ENCODE measurements at places on chromosomes 2 and 18.
A peak's percentile ranks its signal among the peaks of the same experiment; 100 is the strongest.

- no peak for DNase-seq
Measured at GRCh38 chr2:173770947-173771678, 194.1 kb downstream of the SP3 start.

DNA sequence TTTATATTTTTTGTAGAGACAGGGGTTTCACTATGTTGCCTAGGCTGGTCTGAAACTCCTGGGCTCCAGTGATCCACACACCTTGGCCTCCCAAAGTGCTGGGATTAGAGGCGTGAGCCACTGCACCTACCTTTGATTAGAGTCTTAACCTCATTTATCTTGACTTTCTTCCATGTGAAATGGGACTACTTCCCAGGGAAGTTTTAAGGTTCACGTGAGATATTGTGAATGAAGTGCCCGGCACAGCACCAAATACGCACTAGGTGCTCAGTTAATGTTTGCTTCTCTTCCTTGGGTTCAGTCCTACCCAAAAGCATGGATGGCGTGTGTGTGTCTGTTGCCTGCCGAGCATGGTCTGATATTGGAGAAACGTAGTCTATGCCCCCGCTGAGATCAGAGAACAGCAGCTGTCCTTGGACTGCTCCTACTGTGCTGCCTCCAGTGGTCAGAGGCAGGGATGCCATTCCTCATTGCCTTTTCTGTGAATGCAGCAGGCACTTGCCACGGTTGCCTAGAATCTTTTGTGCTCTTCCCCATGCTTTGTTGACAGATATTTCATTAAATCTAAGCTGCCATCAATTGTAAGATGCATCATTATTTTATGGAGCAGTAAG is 12.3 kb upstream of the TFCP2L1 start:
- peak; percentile 4 for DNase-seq

- no peak for DNase-seq
Measured at GRCh38 chr18:78543201-78543725, 436.4 kb upstream of the SALL3 start.

DNA sequence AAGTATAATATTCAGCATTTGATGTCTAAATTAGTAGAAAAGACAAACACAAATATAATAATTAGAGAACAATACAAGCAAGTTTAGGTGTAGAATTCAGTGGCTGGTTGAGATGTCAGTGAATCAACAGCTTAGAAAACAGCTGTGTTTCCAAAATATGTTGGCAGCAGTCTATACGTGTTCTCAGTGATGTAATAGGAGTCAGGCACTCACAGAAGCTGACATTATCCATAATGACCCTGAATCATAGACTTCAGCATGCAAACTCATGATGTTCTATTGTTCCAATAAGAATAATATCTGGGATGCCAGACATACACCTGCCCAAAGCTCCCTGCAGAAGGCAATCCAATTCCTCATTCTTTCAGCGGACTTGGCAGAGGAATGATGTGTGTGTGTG is 164.7 kb downstream of the SLC8A1 start:
- no peak for DNase-seq

DNA sequence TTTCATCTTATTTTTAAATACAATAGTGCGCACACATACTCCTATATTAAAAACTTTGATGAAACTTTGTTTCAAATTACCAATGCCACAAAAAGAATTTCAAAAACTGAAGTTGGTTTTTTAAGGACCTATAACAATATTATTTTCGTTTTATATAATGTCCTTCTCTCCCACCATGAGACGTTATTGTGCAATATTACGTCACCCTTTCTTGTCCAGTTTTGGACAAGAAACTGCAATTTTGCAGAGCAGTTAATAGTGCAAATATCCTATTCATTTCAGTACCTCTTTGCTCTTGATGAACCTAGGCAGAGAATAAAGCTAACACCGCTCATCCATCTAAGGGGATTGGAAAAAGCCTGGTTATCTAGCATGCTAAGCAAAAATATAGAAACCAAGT is 9.7 kb upstream of the ZNF516 start:
- DNase-seq = peak; percentile 30

DNA sequence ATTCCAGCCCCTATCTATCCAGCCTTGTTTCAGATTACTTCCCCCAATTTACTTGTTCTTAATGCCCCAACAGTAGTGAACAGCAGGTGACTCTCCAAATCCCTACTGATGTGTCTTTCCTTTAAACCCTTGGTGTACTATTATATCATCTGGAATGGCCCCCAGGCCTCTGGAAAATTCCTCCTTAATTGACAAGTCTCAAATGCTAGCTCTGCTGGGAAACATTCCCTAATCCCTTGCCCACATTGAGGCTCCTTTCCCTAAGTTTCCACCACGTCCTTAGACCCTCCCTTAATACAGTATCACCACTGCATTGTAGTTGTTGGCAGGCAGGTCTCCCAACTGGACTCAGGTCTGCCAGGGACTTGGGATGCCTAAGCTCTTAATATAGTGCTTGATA is 41.0 kb downstream of the MYO3B start:
- no peak for DNase-seq

DNA sequence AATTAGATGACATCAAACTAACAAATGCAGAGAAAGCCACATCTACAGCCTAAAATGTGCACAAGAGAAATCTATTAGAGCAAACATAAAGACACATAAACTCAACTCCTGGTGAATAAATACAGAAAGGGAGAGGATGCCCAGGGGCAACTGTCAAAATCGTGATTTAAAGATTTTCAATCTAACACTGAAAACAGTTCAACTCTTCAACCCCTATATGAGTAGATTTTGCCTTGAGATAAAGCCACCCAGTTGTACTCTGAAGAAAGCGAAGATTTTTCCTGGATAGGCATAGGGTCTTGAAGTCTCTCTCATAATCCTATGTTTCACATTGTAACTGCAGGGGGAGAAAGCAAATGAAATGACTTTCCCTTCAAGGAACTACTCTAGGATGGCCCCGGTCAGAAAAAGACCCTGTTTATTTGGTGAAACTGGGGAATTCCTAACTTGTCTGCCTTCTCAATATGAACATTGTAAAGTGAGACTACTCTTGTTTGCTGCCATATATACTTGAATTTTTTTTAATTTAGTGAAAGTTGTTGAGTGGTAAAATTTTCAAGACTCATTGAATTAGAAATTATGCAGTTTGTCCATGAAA is 226.7 kb downstream of the ERBB4 start:
- no peak for DNase-seq

- no peak for DNase-seq
Measured at GRCh38 chr2:96787411-96787810, 26.7 kb downstream of the CNNM4 start.

- DNase-seq = no peak
Measured at GRCh38 chr2:88885679-88886416, 194.4 kb downstream of the RPIA start.

DNA sequence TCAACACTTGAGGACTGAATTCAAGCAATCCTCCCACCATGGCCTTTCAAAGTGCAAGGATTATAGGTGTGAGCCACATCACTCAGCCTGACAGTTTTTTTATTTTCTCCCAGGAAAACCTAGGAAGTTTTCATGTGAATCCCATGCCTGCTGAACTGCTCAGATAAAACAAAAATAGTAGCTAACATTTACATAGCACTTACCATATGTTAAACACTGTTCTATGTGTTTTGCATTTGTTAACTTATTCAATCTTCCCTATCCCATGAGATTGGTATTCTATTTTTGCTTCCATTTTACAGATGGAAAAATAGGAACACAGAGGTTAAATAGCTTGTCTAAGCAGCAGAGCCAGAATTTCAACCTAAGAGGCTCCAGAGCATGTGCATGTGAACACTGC is 157.4 kb upstream of the KCTD1 start:
- DNase-seq = no peak

DNA sequence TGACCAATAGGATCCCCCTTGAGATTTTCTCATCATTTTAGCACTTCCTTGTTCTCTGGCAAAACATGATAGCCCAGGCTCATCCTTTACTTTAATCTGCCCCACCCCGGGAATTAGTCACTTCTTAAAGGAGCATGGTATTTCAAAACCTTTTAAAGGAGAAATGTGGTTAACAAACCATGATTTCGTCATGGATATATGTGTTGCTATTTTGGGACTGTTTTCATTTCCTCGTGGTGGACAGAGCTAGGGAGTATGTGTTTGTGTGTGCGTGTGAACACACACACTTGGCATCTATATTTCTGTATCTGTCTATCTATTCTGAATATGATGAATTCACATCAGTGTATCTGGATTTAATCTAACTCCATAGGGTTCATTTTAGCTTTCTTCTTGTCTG is 128.1 kb downstream of the BIRC6 start:
- peak; percentile 93 for DNase-seq

DNA sequence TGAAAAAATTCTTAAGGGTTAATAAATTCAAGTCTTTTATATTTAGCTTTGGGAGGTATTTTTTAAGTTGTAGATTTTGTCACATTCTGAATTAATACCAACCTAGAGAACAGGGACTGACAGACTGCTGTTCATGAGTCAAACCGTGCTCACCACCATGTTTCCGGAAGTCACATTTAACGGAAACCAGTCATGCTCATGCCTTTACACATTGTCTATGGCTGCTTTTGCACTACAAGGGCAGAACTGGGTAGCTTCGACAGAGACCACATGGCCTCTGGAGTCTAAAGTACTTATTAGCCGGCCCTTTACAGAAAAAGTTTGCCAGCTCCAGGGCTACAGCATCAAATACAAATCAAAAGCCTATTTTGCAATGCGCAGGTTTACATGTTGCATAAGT is 33.3 kb downstream of the LONRF2 start:
- no peak for DNase-seq

DNA sequence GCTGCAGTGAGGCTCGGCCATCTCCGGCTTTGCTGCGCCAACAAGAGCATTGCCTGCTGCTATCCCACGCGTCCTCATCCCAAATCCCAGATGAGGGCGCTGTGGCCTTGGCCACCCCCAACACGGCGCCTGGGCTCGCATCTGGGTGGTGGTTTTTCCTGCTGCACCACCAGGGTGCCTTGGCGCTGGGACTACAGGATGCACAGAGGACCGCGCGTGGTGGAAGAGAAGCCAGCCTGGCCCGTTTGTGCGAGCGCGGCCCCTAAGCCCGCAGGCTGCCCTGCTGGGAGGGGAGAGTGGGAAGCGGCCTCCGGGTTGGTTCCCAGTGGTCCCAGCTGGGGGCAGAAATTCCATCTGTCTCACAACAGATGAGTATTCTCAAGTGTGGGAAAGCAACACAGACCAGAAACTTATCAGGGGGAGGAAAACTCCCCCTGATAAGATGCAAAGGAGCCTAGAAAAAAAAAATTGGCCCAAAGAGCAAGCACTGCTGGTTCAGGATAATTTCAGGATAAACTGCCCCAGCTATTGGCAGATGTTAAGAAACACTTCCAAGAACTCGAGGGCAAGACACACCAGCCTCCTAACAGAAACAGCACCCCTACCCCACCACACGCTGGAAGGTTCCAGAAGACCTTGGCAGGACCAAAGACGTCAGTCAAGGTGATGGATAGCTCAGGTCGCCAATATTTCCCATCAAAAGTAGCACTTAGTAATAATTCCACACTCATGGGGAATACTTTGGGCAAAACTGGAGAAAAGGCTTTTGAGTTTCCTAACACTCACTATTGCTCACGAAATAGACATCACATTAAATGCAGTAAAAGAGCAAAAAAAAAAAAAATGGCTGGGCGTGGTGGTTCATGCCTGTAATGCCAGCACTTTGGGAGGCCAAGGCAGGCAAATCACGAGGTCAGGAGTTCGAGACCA is 152.1 kb downstream of the PXDN start:
- DNase-seq = no peak

DNA sequence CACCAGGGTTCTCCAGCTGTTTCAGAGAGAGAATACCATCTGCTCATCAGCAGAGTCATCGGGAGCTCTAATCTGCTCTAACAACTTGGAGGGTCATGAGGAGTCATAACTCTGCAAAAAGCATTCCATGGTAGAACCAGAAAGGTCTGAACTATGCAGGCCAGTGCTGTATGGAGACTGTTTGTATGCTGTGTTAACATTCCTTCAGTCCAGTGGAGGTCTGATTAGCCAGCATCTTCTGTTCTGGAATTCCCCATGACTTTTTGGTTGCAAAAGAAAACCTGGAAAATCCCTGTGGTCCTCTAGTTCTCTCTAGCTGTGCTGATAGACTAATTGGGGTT is 9.4 kb upstream of the ITGB6 start:
- DNase-seq = no peak

- no peak for DNase-seq
Measured at GRCh38 chr2:145548479-145548878, 1028.6 kb upstream of the ZEB2 start.

GRCh38 chr18:51345848-51346391 is 148.4 kb upstream of the MEX3C start:
- no peak for DNase-seq

DNA sequence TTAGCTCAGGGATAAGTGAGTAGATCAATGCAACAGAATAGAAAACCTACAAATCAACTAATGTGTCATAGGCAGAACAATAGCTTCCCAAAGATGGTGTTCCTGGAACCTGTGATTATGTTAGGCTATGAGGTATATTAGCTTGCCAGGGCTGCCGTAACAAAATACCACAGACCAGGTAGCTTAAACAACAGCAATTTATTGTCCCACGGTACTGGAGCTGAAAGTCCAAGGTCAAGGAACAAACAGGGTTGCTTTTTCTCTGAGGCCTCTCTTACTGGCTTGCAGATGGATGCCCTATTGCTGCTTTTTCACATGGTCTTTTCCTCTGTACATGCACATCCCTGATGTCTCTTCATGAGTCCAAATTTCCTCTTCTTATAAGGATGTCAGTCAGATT is 354.9 kb downstream of the TNS1 start:
- no peak for DNase-seq

DNA sequence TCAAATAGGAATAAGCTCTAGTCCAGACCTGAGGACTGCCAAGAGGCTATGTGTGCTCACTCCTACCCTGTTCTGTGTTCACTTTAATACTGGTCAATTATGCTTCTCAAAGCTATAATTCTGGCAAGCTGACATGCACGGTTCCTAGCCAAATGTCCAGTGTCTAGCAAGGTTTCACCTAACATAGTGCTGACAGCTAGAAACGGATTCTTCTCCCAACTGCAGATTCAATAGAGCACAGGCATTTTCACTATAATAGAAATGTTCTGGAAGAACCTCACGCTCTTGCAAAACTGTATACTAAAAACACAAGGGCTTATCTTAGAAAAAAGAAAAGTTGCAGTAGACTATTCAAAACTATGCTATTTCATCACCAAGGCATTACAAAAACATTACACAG is 45.1 kb downstream of the HDAC4 start:
- DNase-seq = no peak

GRCh38 chr2:148132412-148132811 is 111.5 kb downstream of the MBD5 start:
- no peak for DNase-seq

DNA sequence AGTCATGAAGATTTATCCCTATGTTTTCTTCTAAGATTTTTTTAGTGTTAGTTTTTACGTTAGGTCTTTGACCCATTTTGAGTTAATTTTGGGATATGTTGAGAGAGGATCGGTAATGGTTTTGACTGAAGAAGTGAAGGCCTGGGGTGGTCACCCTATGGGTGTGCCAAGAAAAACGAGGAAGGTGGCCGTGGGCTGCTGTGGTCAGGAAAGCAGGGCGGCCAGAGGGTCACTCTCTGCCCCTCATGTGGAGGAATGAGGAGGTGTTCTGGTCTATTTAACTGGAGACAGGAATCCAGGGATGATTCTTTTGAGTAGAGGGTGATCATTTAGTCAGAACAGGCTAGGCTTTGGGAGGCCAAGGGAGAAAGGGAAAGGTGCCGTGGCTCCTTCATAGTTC is 50.7 kb downstream of the MYO7B start:
- DNase-seq = no peak

GRCh38 chr18:3869848-3870247 is 419.9 kb downstream of the TGIF1 start:
- DNase-seq = peak; percentile 56

- peak; percentile 69 for DNase-seq
Measured at GRCh38 chr2:105114551-105114950, 76.7 kb downstream of the MRPS9 start.

- no peak for DNase-seq
Measured at GRCh38 chr2:79882548-79882947, 369.7 kb downstream of the CTNNA2 start.
